ENCODE measurements at places on chromosomes 6 and 20.

DNA sequence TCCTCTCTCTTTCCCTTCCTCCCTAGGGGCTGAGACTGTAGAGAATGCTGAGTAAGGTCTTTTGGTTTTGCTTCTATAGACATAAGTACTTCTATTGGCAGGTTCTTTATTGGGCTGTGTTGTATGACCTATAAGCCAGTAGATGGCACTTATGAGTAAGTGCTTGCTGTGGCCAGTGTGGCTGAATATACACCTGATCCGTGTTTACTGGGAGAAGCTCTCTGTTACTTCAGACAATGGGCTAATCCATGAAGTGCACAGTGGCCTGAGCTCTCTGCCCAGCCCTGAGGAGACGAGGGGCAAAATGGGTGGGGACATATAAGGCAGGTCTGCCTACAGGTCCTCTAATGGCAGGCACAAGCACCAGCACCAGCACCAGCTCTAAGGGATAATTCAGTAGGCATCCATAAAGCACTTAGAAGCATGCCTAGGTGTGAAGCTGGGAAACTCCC is 610.3 kb downstream of the RNF144B start:
- DNase-seq: no peak

DNA sequence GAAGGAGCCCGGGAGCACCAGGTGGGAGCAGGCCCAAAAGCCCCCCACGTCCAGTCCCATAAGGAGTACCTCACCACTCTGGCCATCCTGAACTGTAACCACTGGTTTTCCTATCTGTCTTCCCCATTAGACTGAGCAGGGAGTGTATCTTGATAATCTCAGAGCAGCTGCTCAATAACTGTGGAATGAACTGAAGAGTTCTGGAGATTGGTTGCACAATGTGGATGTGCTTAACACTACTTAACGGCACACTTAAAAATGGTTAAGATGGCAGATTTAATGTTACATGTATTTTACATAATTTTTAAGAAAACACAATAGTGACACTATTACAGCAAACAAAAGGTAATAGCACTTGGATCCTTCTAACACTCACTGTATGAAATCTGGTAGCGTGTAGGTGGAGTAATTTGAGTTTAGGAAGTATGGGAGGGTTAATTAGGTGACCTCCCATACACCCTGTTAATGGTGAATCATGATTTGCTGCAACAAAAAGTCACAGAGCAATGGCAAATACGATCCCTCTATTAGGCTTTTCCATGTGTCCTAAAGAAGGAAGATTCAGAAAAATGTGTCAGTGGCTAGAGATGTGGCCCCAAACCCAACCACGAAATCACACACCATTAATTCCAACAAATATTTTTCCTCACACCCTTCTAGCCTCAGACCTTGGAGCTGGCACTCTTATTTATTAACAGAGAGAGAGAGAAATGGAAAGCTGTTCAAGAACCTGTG is 18.4 kb downstream of the TRAM2 start:
- no peak for DNase-seq

- DNase-seq: no peak
Observed at GRCh38 chr6:49839162-49839561, 27.2 kb downstream of the CRISP1 start.

GRCh38 chr20:63536241-63536977 is 767 bp downstream of the PTK6 start:
- DNase-seq: no peak

DNA sequence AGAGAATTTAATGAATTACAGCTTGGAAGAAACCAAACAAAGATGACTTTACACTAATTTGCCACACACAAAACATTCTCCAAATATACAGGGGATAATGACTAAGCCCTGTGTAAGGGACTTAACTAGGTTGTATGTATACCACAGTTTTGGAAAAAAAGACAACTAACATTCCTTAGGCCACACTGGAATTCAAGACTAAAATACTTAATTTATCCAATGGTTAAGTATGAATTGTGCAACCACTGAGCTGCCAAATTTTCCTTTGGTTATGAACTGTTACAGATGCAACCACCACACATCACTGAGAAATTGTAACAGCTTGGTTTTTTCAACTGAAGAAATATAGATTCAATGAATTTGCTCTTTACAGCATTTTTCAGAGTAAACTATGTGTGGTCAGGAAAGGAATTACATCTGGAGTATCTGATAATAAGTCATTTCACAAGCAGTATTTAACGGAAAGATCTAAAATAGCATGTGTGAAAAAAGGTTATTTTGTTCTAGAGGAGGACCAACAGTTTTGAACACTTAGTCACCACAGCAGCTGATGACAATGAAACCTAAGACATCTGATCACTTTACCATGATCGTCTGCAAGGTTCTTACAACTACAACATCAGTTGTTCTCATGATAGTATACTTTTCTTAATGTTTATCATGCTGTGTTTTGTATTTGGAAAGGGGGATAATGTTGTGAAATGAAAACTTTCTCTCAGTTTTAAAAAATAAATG is 318.8 kb downstream of the BCKDHB start:
- no peak for DNase-seq

DNA sequence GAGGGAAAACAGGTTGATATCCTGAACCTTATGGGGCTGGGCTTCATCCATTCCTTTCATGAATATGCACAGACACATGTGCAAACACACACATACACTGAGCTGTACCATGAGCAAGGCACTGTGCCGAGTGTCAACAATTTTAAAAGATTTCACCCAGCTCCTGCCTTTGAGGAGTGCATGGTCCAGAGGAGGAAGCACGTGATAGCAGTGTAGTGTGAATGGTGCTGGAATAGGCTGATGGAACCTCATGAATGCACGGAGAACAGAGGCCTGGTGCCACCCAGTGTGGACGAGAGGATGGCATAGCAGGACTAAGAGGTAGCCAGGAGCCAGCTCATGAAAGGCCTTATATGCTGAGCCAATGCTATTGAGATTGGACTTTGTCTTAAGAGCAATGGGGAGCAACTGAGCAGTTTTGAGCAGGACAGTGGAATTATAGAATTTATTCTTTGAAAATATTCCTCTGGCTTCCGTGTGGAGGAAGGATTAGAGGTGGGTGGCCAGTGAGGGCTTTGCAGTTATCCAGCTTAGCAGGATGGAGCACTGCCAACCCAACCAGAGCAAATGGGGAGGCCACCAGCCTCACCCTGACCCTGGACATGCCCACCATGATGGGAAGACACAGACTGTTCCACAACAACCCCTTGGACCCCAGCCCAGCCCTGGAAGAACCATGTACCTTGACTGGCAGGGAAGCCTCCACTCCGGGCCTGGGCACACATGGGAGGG is 84.4 kb downstream of the UNC5CL start:
- no peak for DNase-seq

- DNase-seq: no peak
Observed at GRCh38 chr20:34680586-34681175, 3.8 kb upstream of the PIGU start.

GRCh38 chr6:27940766-27941165 is 16.3 kb upstream of the OR2B6 start:
- DNase-seq: no peak

DNA sequence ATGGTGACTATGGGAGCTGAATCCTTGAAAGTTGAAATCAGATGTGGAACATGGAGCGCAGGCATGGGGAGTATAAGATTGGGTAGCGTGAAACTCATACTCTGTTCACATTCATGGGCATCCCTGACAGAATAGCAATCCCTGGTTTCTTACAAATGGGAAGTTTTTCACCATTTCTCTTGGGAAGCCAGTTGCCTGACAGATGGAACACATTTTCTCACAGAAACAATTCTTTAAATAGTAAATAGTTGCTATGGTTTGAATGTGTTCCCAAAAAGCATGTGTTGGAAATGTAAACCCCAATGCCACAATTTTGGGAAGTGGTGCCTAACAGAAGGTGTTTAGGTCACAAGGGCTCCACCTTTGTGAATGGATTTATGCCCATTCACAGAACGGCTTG is 262.8 kb upstream of the HS3ST5 start:
- no peak for DNase-seq

- no peak for DNase-seq
Observed at GRCh38 chr20:11585752-11586352, 331.8 kb upstream of the BTBD3 start.

GRCh38 chr20:47298624-47299023 is 57.9 kb downstream of the ZMYND8 start:
- no peak for DNase-seq

DNA sequence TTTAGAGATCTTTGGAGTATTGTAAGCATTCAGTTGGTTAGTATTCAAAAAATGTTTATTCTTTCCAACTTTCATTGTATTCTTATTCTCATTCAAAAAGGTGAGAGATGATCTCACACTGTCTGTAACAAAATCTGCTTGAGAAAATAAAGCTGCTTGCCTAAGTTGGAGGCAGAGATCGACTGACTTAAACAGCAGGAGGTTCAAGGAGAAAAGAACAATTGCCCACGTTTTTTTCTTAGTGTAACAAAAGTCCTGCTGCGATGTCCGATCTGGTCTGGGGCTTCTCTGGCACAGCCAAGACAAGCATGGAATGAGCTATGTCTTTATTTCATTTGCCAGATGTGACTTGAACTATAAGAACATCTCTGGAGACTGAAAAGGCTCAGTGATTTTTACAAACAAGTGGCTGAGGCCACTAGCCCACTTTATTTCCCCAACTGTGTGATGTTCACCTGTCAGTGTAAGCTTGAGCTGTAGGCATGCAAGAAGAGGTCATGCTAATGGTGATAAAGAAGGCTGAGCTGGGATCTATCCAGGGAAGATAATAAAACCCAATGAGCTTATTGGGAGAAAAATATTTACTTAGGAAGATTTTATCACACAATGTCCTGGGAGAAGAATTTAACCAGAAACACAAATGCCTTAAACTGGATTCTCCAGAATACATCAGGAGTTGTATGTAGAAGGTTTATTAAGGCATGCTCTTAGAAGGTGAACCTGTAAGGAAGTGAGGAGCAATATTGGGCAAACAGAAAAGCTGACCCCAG is 580.1 kb upstream of the BTBD3 start:
- no peak for DNase-seq

- no peak for DNase-seq
Observed at GRCh38 chr6:138485586-138486248, 13.6 kb downstream of the NHSL1 start.

- DNase-seq: no peak
Observed at GRCh38 chr6:37525460-37526357, 26.0 kb upstream of the CCDC167 start.

DNA sequence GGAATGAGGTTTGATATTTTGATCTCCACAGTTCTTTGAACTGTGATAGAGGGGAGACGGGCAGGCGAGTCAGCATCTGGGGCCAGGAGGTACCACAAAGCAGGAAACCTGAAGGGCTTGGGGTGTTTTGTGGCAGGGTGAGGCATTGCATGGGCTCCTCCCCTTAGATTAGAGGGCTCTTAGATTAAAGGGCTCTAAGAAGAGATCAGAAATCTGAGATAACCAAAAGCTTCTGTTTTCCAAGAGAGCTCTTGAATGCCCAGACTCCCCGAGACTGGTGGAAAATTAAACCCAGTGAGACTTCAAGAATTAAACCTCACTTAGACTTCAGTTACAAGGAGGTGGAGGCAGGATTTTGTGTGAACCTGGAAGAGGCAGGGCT is 2.4 kb upstream of the GPX5 start:
- no peak for DNase-seq

GRCh38 chr6:44203955-44204354 is 12.8 kb upstream of the MYMX start:
- no peak for DNase-seq

DNA sequence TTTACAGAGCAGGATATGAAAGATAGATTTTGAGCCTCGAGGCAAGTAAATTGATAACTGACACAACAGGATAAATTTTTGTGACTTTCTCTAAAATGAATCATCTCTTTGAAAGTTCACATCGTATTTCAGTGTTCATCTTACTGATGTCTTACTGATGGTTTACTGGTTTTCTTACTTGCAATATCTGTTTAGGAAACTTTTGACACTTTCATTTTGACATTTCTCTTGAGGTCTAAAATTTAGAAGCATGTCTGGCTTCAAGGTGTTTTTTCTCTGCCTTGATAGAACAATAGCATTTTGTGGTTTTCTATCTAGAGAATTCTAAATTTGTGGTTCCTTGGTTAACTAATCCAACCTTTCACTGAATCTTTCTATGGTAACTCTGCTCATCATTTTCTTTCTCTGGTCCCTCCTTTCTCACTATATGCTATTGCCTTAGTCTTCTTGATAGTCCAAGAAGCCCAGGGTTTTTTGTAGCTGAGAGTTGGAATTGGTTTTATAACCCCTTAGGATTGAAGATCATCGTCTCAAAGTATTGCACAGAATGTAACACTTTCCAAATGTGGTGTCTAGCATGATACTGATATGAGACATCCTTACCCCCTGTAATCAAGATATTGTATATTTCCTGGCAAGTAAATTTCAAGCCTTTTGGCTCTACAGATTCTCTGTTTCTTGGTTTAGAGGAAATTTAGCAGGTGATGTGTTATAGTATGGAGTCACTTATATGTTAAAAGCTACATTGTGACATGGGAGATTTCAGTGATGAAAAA is 98.7 kb downstream of the RNF144B start:
- DNase-seq: no peak
